ENCODE measurements at places on chromosomes 1 and 21. TPM values are rescaled to one million over a fixed set of nuclear protein-coding genes. Genes with fewer than 3 reads are reported as not detected.

Gene DIO1
- not detected for total RNA-seq

Gene OR2L13
- not detected for total RNA-seq

Gene EYA3
- 5.2 TPM for total RNA-seq

Gene TINAGL1
- total RNA-seq, result 0.76 TPM

Gene OR2W3
- not detected for total RNA-seq

Gene TSPAN1
- 3.6 TPM for total RNA-seq

Gene FAM43B
- 4.6 TPM for total RNA-seq

Gene CNN3
- total RNA-seq, result 54.4 TPM

Gene C4BPB
- 1.8 TPM for total RNA-seq

Gene SELL
- total RNA-seq, result 0.24 TPM

Gene TDRD5
- total RNA-seq, result not detected

Gene TBX15
- total RNA-seq, result not detected

Gene CBR3
- 13.4 TPM for total RNA-seq

Gene PLA2G2C
- not detected for total RNA-seq

Gene KCNJ9
- not detected for total RNA-seq

Gene MRAP
- total RNA-seq, result not detected

Gene NR5A2
- total RNA-seq, result 3.6 TPM

Gene RGS1
- total RNA-seq, result not detected

Gene DONSON
- 19.5 TPM for total RNA-seq

Gene CD5L
- total RNA-seq, result not detected

Gene SLC19A1
- total RNA-seq, result 21.8 TPM

Gene ASPM
- 22.7 TPM for total RNA-seq

Data from A549 treated with ZK216348 at 1 μM for 4 hours (cell line).